ENCODE measurements at places on chromosomes 7 and 10.

GRCh38 chr10:117429643-117430265 lies 54.5 kb upstream of the PDZD8 start:
- no peak for DNase-seq

DNA sequence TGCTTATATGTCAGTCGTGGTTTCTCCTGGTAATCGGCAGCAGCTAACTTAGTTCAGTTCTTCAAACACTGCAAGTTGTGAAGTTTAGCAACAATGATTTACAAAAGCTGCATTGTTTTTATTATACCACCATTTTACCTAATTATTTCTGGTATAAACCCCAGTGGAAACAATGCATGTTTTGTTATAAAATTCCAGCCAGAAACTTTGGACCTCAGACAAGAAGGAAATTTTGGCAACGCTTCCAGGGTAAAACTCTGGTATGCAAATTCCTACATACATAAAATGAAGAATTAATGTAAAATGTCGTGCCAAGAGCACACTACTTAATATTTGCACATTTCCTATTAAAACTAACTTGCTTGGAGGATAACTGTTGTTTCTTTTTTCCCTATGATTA lies 277.4 kb upstream of the LYZL1 start:
- DNase-seq: no peak

DNA sequence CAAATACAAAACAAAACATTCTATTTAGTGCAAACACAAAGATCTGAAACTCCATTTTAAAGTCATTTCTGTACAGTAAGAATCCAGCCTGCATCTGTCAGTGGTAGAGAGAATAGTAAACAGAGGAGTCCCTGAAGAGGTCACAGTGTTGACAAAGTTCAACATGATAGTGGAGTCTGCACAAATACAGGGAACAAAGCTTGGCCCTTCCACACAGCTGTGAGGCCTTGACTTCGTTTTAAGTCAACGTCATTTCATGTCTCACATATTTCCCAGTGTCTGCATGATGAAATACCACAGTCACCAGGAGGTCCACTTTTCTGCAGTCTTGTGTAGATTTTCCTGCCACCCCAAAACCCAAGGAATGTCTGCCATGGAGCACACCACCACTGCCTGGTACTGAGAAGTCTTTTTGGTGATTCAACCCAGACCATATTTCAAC lies 33.0 kb downstream of the CYP26A1 start:
- no peak for DNase-seq

DNA sequence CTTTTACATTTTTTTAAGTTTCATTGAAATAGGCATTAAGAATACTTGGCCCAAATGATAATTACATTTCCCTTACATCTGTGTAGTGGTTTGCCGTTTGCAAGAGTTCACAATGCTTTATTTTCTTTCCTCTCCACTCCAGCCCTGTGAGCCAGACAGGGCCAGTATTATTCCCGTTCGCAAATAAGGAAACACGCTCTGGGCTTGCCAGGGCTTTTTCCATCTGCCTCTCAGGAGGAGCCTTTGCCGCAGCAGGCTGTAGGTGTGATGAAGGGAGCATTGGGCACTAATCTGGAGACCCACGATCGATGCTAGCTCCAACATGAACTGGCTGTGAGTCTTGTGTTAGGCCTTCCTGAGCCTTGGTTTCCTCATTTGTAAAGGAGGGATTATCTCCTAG lies 154.4 kb downstream of the GALNT17 start:
- DNase-seq: no peak

GRCh38 chr10:91313-91712 lies 42.2 kb upstream of the TUBB8 start:
- DNase-seq: no peak

DNA sequence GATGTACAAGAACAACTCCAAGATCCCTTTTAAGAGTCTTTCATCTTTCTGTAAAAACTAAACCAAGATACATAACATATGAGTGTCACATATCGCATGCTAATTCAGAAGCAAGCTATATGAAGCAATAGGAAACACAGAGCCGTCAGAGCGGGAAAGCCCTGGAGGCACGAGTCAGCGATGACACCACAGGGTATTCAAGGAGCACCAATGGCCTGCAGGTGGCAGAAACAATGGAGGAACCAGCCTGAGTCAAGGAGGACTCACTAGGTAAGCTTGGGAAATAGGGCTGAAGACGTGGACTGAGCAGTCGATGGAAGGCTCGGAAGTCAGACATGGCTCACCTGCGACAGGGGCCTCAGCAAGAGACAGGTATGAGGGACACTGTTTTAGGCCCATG lies 214.4 kb downstream of the FAM107B start:
- DNase-seq: no peak

DNA sequence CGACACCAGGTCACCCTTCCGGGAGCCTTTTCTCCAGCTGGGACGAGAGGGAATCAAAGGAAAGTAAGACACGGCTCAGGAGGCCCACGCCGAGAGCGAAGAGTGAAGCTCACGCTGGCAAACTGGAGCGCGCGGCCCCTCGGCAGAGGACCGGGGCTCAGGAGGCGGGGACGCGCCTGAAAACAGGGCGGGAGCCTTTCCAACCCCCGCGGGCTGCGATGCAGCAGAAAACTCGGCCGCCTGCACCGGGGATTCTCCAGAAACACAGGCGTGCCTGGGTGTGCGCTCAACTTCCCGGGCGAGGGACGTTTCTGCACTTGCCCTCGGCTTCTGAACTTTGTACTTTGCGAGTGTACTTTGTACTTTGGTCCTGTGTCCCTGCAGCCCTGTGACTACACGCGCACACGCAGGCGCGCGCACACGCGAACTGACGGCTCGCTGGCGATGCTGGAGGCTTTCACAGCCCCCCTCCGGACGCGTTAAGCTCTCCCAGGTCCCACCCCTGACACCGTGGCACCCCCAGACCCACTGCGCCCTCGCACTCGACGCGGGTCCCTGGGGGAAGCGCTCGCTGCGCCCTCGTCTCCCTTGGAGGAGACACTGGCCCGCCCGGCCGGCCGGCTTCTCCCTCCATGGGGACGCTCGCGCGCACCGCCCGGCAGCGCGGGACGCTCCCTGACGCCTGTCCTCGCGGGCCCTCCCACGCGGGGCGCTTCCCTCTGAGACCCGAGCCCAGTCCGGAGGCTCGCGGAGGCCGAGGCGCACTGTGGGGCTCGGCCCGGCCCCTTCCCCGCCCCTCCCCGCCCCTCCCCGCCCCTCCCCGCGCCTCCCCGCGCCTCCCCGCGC lies 588 bp upstream of the PAOX start:
- no peak for DNase-seq

DNA sequence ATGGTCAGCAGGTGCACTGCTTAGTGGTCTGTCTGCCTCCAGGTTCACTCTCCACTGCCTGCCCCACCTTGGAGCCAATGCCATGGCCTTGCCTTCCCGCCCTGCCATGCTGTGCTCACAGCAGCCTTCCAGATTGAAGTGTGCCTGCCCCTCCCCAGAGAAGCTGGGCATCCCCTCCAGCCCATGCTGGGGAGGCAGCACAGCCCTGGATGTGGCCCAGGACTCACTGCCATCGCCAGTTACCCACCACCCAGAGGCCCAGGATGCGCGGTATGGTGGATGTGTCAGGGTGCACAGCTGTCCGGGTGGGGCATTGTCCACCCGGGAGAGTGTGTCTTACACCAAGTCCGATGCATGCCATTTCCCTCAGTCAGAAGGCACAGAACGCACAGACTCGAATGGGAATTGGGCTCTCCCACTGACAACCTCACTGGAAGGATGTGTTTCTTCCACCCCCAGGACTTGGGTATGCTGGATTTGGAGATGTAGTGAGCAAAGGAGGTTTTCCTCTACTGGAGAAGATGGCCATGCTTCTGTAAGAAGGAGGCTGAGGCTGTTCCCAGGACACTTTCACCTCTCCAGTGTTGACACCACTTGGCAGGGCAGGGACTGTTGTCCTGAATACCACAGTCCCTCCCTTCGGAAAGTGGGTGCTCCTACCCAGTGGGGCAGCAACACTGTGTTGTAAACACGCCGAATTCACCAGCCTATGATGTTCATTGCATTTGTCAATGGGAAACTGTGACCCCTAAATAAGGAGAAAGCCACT lies 122.0 kb downstream of the ADARB2 start:
- no peak for DNase-seq

GRCh38 chr10:76453332-76453731 lies 1021.9 kb downstream of the LRMDA start:
- DNase-seq: no peak

DNA sequence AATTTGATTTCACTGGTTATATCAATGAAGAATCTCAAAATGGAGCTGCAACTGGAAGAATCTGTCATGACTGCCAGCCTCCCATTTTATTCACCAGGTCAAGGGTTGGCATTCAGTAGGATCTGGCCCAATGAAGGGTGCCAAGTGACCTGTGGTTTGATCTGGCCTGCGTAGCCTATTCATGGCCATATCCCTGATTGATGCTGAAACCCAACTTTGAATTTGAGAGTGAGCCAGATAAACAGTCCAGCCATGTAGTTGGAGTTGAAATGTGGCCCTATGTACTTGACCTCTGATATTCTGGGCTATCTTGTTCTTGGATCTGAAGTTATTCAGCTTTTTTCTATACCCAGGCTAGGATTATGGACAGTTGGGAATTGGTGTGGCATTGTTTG lies 1.5 kb downstream of the MKLN1 start:
- DNase-seq: no peak
